CD4-positive, alpha-beta T cell treated with Interleukin-6 at 100 ng/mL for 8 hours (primary cell): ENCODE measurements at places on chromosomes 11 and 22.

DNA sequence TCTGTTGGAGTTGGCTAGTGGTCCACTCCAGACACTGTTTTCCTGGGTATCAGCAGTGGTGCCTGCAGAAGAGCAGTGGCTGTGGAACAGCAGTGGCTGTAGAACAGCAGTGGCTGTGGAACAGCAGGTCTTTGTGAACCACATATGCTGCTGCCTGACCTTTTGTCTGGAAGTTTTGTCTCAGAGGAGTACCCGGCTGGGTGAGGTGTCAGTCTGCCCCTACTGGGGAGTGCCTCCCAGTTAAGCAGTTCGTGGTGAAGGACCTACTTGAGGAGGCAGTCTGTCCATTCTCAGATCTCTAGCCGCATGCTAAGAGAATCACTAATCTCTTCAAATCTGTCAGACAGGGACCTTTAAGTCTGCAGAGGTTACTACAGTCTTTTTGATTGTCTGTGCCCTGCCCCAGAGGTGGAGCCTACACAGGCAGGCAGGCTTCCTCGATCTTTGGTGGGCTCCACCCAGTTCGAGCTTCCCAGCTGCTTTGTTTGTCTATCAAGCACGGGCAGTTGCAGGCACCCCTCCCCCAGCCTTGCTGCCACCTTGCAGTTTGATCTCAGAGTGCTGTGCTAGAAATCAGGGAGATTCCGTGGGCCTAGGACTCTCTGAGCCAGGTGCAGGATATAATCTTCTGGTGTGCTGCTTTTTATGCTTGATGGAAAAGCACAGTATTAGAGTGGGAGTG is 89.1 kb upstream of the TRIM48 start:
- no peak for DNase-seq

GRCh38 chr11:131839326-131839725 is 468.9 kb downstream of the NTM start:
- DNase-seq: no peak

DNA sequence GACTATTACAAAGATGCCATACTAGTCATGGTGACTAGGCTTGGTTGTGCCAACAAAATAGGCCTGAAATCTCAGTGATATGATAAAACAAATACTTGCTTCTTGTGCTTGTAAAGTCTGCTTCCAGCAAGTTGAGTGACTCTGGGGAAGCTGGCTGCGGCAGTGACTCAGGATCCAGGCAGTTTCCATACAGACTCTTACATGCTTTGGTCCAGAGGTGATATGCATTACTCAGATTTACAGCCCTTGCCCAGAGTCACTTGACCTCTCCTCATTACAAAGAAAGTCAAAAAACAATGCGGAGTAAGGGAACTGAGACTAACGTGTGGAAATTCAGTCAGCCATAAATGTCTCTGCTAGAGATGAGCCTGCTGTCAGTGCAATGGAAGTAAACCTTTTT is 387.5 kb downstream of the KCNA4 start:
- no peak for DNase-seq

GRCh38 chr11:100791860-100792259 is 104.8 kb downstream of the ARHGAP42 start:
- DNase-seq: no peak

GRCh38 chr22:43840851-43841250 is 21.5 kb downstream of the SULT4A1 start:
- no peak for DNase-seq
